Parietal lobe (tissue), 2 donors: ENCODE measurements at places on chromosomes 13 and 19. TPM values are rescaled to one million over a fixed set of nuclear protein-coding genes. Genes with fewer than 3 reads are reported as not detected.

Gene LRFN3
- total RNA-seq = 15.7 TPM

Gene SLITRK6
- 0.94 TPM for total RNA-seq

Gene KIR2DL3
- total RNA-seq = not detected

Gene MCEMP1
- total RNA-seq = not detected
